ENCODE measurements at places on chromosomes 1 and 21.

GRCh38 chr1:241648159-241648558, 3.9 kb upstream of the WDR64 start:
- DNase-seq: no peak

DNA sequence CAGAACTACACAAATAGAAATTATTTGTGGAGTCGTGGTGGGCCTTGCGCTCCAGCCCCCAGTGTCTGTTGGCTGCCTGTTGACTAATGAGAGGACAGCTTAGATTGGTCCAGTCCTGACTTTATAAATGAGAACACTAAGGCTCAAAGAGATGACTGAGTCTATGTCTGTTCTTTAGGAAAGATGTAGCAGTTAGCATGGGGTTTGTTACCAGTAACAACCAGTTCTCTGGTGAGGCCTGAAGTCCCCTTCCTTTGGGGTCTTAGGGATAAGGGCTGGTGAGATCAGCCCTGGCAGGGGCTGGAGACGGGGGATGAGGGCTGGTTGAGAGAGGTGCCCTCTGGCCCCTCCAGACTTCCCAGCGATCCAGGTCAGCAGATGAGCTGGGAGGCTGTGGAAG, 9.1 kb downstream of the TOR3A start:
- DNase-seq: no peak

- no peak for DNase-seq
Measured at GRCh38 chr1:35753626-35754260, 16.0 kb downstream of the CLSPN start.

DNA sequence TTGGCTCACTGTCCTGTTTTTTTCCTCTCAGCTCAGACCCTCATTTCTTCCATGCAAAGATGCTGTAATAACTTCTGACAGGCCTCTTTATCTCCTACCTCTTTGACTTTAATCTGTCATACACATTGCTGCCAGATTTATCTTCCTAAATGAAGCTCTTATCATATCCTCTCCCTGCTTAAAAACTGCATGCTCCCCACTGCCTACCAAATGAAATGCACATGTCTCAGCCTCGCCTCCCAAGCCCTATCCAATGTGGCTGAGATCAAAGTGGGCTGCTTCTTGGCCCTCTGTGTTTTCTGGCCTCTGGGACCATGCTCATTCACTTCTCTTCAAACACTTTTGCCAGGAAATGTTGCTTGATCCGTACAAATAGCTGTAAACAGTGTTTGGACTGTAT, 38.3 kb downstream of the IRF2BP2 start:
- DNase-seq: no peak

GRCh38 chr1:78918157-78918556, 88.4 kb downstream of the ADGRL4 start:
- DNase-seq: no peak

- no peak for DNase-seq
Measured at GRCh38 chr1:211527006-211527405, 35.0 kb upstream of the RD3 start.

GRCh38 chr1:171939740-171940139, 98.4 kb downstream of the DNM3 start:
- no peak for DNase-seq

- no peak for DNase-seq
Measured at GRCh38 chr1:30636621-30637020, 86.8 kb downstream of the MATN1 start.

DNA sequence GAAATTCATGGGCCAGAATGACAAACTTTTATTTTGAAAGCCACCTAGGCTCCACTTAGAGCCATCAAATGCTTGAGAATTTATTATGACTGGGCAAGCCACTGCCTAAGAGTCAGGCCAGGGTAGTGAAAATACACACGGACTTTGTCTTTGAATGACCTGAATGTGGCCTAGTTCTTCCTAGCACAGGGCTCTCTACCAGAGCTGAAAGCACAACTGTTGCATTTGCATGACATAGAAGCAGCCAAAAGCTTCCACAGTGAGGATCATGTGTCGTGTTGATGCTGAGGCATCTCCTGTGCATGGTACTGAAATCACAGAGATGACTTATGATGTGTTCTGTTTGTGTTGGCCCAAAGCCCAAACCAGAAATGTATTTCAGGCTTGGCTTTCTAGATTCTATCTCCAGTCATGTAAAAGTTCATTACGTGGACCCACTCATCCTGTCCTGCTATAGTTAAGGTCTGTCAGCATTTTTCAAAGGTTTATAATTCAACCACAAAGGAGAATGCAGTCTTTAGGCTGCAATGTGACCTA, 164.0 kb upstream of the UBE2U start:
- DNase-seq: no peak

DNA sequence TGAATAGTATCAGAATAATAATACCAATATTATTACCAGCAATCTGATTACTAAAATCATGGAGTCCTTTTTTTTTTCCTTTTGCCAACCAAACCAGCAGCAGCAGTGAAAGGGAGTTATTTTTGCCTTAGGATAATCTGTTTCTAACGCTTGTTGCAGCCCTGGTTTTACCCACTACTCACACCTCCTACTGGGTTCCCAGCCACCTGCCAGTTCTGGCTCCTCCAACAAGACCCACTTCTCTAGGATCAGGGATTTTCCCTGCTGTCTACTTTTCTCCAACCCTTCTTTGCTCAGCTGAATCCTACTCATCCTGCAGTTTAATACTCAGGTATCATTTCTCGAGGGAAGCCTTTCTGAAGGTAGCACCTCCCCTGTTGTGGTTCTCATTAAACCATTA, 96.8 kb upstream of the BCAR3 start:
- no peak for DNase-seq

DNA sequence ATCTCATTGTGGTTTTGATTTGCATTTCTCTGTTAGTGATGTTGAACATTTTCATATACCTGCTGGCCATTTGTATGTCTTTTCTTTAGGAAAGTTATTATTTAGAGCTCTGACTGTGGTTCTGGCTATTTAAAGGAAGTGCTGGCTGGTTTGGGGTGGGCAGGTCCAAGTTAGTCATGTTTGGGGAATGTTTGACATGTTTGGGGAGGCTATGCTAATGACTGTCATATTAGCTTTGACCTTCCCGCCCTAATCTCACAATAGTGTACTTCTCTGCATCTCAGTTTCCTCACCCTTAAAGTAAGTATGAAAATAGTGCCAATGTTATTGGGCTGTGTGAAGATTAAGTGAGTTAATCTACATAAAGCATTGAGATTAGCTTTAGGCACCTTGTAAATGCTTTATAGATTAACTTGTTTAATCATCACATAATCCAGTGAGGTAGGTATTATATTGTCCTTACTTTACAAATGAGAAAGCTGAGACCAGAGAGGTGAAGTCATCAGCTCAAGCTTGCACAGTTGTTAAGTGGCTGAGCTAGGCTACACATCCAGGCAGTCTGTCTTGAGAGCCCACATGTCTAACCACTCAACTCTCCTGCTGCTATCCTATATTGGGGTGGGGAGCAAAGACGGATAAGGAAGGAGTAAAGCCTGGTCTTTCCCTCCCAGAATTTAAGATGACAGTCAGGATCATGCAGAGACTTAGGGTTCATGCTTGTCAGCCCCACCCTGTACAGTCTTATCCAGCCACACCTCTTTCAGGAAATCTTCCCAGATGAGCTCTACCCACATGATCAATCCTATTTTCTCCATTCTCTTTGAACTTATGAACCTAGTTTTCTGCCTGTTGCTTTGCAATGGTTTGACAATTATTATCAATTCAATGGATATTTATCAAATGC, 22.8 kb upstream of the CRNN start:
- no peak for DNase-seq

GRCh38 chr1:101841824-101842223, 154.9 kb downstream of the OLFM3 start:
- DNase-seq: no peak

DNA sequence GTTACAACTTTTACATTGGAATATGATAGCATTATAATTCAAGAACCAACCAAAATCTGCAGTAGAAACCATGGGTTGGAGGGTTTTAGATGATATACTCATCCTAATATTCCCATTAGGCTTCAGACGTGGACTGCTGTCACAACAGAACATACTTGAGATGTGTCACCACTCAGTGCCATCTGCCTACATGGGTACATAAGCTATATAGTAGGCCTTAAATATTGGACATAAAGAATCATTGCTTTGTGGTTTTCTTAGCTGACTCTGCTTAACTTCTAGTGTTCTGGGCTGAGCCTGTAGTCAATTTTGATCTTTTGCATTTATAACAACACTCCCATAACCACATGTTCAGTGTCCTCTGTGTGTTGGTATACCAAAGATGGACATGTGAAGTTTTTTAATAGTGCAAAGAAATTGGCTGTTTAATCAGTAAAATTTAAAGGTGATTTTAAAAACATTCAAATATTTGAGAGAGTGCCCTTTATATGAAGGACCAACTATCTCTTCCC, 14.2 kb downstream of the RAP1A start:
- no peak for DNase-seq

GRCh38 chr1:203099805-203100515, 14.1 kb upstream of the MYOG start:
- no peak for DNase-seq
